ENCODE measurements at places on chromosomes 12 and 14.

- peak; percentile 68 for DNase-seq
Measured at GRCh38 chr12:53053218-53054111, 3.6 kb downstream of the TNS2 start.

GRCh38 chr14:36260970-36261640 is 59.3 kb downstream of the MBIP start:
- no peak for DNase-seq

- peak; percentile 67 for DNase-seq
Measured at GRCh38 chr12:111170543-111170942, 198.4 kb downstream of the PHETA1 start.

DNA sequence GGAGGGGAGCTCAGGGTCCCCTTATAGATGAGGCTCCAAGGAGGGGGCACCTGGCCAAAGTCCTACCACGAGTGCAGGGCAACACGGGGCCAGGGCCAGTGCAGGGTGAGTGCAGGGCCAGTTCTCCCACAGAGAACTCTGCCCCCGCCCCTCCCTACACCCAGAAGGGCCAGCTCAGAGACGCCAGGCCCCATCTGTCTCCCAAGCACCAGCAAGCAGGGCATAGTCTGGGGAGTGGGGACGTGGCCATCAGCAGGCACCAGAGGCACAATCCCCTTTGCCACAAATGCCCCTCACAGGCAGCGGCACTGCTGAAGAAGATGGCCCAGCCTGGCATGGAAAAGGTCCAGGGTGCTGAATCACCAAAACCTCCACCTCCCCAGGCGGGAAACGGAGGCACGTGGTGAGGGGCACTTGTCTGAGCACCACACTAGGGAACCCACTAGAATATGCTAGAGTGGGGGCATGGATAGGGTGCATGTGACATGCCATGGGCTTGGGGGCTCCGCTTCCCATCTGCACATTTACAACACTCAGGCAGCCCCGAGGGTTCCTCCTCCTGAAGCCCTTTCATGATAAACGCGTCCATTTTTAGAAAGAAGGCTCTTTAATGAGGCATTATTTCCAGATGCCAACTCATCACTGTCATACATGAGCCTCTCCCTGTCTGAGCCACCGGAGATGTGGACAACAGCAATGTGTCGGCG is 17.8 kb downstream of the CCDC85C start:
- DNase-seq, result no peak

GRCh38 chr14:88554457-88555286 is at the start of gene PTPN21:
Gene PTPN21, minus strand, starts transcription at chr14:88555007. Its CDS starts 4,590 bp downstream, at chr14:88550417.
- DNase-seq, result no peak

GRCh38 chr12:92707926-92708325 is 5.1 kb downstream of the PLEKHG7 start:
- DNase-seq, result no peak

- peak; percentile 67 for DNase-seq
Measured at GRCh38 chr12:101795013-101795412, 35.7 kb downstream of the GNPTAB start.

- DNase-seq, result no peak
Measured at GRCh38 chr14:30517737-30518136, 41.2 kb upstream of the G2E3 start.

DNA sequence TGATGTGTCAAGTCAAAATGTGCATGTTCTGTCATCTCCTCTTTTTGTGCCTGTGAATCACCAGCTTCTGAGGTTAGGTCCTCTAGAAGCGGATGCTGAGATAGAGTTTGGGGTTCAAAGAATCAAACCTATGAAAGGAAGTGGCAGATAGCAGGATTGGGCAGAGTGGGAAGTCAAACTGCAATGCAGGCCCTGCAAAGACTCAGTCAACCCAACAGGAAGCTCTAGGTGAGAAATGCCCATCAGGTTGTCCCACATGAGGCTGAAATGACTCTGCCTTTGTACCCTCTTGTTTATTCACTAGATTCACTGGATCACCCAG is 4.5 kb upstream of the MIA2 start:
- no peak for DNase-seq

DNA sequence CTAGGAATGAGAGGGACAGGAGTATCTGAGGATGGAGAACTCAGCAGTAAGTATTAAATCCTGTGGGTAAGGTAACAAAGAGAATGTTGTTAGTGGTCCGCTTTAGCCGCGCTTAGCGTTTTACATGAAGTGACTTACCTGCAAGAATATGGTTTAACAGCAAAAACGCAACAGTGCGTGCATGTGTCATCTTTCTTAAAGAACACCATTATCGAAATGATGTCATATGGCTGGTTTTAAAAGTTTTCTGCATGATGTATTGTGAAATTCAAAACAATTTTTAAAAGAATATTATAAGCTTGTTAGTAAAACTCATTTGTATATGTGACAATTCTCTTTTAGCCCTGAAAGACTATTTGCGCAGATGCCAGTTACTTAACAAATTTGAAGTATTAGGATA is 1.7 kb downstream of the LEMD3 start:
- DNase-seq, result no peak

DNA sequence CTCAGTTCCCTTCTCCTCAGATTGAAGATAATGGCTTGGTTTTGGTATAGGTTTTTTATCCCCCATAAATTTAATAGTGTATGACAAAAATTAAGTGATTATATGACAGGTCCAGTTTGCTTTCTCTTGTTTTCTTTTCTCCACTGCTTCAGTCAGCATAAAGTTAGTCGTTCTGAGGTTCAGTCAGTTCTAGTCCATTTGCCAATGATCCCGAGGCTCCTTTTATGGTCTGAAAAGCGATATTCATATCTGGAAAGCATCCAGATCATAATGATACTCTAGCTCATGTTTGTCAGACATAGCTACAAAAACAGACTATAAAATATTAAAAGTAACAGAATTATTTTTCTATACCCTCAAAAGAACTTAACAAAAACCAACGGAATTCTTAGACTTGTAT is 67.1 kb upstream of the SLC38A4 start:
- no peak for DNase-seq

- no peak for DNase-seq
Measured at GRCh38 chr14:77265561-77266335, 5.3 kb downstream of the NGB start.

DNA sequence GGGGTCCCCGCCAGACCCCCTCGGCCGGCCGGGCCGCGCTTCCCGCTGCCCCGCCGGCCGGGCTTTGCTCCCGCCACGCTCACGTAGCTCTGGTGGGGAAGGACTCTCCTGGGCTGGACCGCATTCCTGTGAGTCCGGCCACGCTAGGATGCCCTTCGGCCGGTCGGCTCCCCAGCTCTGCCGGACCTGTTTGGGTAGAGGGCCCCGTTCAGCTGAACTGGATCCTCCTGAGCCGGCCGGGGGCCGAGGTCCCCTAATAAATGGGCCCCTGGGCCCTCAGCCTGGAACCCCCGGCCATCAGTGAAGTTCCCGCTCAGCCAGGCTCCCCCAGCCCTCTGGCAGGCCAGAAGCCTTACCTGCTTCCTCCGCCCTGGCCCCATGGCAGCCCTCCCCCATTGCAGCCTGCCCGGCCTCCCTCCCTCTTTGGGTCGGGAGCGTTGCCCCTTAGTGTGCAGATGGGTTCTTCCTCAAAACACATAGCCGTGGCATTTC is 593 bp downstream of the UNC119B start:
- DNase-seq, result peak; percentile 58

- DNase-seq, result no peak
Measured at GRCh38 chr14:62213516-62213915, 451.3 kb downstream of the SNAPC1 start.

DNA sequence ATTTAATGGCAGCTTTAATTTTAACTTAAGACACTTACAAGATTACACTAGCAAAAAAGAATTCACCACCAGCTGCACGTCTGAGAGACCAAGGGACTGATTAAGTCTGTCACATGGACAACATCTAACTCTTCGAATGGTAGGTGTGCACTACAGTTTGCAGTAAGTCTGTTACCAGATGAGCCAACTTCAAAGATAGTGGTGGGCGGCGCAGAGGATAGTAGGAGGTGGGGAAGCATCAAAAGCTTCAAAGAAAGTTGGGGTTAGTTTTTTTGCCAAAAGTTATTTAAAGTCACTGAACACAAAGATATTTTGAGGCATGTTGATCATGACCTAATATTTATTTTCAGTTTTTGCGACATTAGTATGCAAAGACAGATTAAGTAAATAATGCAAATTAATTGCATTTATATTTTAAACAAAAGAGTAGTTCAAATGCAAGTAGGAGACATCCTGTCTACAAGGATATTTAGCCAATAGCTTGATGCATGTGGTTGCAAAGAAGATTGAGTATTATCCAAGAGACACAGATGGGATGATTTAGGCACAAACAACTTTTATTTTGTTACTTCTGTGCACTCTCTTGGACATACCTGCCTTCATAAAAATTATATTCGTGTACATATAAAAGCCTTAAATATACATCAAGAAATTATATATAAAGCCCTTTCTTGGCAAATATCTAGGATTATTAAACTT is 327.7 kb downstream of the BMP4 start:
- no peak for DNase-seq

DNA sequence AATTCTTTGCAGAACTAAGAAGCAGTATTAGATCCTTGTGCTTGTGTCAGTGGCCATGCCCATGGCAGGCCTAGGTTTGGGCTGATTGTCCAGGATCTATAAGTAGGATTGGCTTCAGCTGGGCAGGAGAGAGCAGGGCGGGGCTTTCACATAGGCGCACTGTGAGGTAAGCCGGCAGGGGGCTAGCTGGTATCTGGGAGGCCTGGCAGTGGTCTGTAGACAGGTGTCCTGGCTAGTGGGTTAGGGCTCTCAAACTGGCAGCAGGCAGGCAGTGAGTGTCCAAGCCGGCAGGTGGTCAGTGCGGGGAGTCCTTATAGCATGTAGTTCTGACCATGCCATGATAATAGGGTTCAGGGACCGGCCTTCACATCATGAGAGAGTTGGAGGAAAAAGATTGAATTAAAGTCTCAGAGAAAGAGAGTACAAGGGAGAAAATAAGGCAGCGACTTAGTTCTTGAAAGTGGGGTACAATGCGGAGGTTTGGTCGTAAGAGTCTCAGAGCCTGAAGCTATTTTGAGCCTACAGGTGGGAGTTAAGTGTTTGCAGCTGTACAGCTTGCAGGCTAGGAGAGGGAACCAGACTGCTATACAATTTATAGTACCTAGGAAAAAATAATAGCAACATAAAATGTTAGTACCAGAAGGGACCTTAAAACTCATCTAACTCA is 137.4 kb downstream of the TPH2 start:
- no peak for DNase-seq

GRCh38 chr12:93536111-93536765 is 36.2 kb upstream of the SOCS2 start:
- DNase-seq, result no peak

DNA sequence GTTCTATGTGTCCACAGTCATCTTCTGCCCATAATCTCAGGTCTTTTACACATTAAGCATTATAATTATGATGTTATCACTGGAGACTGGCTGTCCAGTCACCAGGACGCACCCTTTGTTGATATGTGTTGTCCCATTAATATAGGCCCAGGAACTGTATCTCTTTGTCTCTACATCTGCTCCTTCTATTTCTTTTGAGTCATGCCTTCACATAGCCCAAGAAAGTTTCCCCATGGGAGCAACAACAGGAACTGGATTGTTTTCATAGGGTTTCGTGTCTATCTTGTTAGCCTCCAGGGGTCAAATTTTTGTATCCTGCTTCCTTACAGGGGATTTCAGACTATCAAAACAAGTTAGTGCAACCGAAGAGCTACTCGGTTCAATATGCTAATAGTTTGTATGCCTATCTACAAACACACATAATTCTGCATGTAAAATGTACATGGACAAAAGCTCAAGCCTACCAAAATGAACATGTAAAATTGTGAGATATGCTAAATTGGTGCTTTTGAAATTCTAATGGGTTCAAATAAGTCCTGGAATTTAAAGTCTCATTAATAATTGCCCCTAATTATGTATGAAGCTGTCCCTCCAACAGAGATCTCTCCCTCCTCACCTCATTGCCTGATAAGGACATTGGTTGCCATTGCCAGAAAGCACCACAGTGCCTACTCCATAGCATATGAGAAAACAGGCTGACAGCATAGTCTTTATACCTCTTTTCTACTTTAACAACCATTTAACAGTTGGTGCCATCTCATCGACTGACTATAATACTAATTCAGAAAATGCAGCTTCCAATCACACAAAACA is 99.8 kb upstream of the DIO2 start:
- no peak for DNase-seq

- DNase-seq, result no peak
Measured at GRCh38 chr14:92644171-92644969, 104.1 kb downstream of the LGMN start.

DNA sequence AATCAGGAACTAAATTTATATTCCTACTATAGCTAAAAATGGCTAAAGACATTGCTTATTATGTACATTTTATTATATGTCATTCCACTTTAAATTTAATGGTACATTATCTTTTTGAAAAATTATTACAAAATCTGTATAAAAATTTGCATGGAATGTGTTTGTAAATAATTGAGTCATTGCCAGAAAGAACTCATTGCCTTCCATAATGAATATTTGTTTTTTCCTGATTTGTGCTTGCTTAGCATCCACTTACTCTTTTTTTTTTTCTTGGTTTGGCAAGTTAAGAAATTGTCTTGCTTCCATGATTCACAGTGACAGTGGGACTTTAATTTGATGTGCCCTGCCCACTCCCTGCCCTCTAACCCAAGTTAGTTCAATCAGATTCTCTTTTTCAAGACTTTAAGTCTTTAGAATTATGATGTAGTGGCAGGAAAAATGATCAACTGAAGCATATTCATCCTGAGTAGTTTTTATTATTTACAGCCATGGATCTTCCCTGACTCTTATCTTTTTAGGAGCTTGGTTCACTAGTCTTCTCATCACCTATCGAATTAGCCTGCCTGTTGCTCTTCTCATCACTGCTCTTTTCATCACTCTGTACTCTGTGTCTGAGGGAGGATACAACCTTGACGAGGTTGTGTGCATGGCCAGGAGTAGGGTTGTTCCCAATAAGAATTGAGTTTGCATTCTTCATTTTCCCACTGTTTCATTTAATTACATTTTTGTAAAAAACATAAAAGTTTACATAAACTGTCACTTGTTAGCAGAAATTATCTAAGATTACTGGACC is 442.0 kb downstream of the BTG1 start:
- no peak for DNase-seq

DNA sequence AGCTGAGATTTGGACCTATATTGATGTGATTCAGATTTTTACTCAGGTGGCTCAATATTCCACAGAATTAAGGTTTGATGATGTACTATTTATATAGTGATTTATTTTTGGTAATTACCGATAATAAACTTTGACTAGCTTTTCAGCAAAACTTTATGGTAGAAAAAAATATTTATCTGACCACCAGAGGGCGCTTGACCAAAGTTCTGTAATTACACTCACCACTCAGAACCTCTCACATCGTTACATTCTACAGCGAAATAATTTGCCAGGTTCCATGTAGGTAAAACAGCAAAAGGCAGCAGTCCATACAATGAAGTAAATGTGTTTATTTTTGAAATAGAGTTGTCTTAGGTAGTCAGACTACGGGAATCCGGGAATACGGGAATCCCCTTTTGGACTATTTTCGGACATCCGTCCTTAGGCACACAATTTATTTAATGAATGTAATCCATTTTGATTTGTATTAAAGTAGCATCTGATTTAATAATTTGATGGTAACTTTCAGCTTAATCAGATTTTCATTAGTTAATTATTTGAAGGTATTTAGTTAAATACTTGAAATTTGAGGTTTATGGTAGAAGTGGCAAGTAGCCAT is 143.0 kb upstream of the DDHD1 start:
- DNase-seq, result peak; percentile 80
